ENCODE measurements at places on chromosomes 2 and 18.

DNA sequence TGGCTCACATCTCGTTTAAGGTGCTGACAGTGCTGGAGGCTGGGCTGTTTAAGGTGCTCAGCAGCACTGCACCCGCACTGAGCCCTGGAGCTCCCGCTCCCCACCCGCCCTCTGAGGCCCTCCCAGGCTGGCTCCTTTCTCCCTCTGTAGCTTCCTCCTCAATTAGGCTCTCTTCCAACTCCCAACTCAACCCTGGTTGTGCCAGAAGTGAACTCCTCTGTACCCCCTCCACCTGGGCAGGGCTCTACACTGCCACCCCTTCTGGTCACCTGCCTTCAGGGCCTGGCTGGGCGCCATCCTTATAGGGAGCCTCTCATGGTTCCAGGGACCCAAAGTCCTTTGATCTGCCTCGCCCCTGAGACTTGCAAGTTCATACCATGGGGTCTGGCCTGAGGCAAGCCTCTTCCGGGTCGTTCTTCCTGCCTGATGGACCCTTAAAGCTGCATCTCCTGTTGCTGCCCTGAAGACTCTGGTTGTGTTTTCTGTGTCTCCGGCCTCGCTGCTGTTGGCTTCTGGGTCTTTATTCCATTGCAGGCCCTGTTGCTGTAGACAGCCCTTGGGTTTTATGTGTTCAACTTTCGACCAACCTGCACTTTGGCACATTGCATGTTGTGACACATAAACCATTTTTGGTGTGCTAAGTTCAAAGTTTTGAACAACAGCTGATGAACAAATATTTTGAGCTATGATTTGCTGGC, 199.6 kb downstream of the LDLRAD4 start:
- DNase-seq: no peak

DNA sequence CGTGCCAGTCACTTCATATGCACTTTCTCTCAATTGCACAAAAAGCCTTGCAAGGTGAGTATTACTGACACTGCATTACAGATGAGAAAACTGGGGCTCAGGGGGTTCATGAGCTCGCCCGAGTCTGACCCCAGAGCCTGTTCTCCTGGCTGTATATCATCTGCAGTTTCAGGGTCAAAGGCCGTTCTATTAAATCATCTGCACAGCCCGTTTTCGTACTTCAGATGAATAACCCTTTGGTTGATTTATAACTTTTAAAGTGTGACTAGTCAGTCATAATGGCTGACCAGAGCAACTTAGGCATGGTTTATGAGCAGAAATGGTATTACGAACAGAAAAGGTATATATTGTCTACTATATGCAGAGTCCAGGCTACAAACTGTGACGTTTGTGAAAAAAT, 35.3 kb upstream of the NPAS2 start:
- no peak for DNase-seq

- no peak for DNase-seq
Observed at GRCh38 chr2:74239346-74239745, 40.9 kb downstream of the MTHFD2 start.

DNA sequence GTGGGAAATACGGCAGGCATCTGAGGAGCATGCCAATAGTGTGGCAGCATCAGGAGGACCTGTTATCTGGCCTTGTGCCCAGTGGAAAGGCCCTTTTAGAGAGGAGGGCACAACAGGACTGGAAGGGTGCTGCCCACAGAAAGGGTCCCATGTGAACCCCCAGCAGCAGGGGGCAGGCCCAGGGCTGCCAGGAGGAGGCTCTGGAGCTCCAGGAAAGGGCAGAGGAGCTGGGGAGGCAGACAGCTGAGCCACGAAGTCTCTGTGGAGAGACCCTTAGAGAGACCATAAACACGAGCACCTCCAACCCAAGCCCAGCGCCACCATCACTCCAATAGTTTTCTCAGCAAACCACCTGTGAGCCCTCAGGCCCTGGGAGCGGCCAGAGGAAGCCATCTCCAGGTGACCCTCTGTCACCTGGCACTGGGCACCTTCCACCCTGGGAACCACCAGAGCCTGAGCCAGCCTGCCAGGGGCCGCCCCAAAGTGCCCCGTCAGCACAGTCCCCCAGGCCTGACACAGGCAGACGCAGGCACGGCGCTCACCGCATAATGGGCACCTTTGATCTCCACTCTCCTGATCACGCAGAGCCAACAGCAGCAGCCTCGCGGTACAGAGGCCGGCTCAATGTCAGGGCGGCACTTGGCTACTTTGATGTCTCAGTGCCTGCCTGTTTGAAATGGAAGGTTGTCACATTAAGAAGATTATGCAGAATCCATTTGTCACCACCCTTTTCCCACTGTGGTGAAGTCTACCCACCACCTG, 162.5 kb upstream of the RAB6C start:
- no peak for DNase-seq

GRCh38 chr2:240905176-240905781, 857 bp upstream of the CROCC2 start:
- DNase-seq: no peak

- DNase-seq: no peak
Observed at GRCh38 chr2:26483957-26484565, 6.1 kb upstream of the OTOF start.

Measured in stimulated activated CD4-positive, alpha-beta T cell treated with anti-CD3 and anti-CD28 coated beads, Interleukin-4, amount 100 ng/mL, for 4 hours (primary cell).